ENCODE measurements at places on chromosomes 16 and 17.

- DNase-seq = no peak
Observed at GRCh38 chr17:56661906-56662305, 68.4 kb downstream of the NOG start.

- no peak for DNase-seq
Observed at GRCh38 chr16:88956546-88957432, 20.2 kb downstream of the CBFA2T3 start.

DNA sequence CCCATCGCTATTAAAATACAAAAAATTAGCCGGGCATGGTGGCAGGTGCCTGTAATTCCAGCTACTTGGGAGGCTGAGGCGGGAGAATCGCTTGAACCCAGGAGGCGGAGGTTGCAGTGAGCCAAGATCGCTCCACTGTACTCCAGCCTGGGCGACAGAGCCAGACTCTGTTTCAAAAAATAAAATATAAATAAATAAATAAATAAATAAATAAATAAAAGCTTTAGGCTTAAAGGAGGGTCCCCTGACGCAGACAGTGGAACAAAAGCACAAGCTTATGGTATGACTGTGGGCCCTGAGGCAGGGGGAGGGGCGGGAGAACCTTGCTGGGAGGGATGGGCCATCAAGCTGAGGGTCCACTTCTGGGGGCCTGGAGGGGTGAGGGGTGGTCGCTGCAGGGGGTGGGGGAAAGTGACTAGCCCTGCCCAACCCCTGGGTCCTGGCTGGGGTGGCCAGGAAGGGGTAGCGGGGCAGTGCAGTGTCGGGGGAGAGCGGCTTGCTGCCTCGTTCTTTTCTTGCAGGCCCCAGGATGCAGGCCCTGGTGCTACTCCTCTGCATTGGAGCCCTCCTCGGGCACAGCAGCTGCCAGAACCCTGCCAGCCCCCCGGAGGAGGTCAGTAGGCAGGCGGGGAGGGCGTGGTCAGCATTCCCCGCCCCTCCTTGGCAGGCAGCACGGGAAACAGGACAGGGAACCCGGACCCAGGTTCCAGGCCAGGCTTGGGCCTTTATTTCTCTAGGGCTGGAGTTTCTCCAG is 4.7 kb downstream of the SERPINF1 start:
- DNase-seq = peak; percentile 83

- DNase-seq = no peak
Observed at GRCh38 chr16:83110269-83110668, 483.5 kb downstream of the CDH13 start.

DNA sequence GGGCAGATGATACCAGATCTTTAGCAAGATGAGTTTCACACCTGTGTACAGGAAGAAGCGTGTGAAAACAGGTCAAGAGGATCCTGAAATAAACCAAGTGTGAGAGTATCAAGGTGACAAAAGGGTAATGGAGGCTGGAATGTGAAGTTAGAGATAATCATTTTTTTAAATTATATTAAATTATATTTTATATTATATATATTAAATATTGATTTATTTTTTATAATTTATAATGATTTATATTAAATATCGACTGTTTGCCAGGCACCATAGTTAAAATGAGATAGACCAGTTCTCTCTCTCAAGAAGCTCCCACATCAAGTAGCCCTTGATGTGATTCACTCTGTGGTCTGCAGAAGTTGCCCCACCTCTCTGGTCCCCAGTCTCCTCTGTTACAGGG is 360.2 kb upstream of the HSBP1 start:
- no peak for DNase-seq

DNA sequence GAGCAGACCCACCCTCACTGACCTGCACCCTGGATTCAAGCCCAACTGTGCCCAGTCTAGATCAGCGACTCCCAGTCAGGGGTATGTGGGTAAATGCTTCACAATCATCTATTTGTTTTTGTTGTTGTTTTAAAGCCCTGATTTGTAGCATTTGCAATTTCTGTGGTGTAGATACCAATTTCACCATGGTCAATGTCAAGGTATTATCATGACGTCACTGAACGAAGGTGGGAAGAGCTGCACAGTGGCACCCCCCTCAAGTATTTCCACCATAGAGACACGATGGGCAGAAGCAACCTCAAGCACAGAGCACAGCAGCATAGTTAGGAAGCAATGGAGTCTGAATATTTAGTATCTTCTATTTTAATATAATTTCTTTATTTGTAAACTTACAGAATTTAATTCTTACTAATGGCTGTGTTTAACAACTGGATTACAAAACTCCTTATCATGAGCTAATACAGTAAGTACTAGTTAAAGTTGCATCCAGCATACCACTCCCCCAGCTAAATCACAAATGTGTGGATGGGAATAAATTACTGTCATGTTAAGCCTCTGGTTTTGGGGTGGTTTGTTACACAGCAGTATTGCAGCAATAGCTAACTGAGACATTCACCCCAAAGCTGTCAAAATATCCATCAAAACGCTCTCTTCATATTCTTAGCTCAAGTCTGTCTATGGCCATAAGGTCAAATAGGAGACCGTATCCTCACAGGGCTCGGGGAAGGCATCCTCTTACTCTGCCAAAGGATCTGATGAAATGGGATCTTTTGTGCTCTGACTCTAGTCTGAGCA is 25.5 kb downstream of the ORC6 start:
- DNase-seq = no peak

- no peak for DNase-seq
Observed at GRCh38 chr17:69466905-69467667, 52.6 kb downstream of the MAP2K6 start.

DNA sequence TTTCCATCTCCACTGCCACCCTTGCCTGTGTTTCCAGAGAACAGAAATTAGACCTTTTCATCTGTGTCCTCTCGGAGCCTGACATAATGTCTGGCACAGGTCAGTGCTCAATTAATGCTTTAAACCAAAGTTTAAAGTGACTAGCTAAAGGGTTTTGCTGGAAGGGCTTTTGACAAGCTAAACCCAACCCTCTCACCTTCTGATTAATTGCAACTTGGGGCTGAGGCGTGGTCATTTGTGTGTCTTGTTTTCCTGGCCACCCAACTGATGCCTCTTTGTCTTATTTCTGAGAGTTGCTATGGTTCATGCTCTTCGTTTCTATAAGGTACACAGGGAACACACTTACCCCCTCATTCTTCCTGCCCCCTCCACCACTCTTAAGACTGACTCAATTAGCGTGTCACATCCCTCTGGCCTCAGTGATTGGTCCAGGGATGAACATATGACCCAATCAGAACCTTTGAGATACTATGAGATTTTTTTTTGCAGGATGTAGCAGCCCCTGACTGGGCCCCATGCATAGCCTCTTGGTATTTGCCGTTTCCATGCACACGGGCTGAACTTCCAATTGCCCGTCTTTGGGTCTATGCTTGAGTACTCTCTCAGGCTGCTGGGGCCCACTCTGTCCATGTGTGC is 15.8 kb upstream of the BRD7 start:
- no peak for DNase-seq

DNA sequence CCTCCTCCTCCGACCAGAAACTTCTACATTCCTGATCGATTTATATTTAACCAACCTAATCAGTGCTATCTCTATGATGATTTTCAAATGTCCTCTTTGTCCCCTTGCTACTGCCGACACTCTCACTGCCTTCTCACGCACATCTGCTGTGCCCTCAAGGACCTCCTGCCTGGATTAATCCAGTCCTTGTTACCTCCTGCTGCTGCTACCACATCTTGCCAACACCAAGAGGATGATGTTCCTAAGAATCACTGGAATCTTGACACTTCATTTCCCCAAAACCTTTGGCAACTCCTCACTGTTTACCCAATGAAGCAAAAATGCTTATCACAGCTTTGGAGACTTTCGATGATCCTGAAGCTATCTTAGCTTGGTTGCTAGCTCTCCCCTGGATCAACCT is 287.3 kb upstream of the AXIN2 start:
- no peak for DNase-seq

DNA sequence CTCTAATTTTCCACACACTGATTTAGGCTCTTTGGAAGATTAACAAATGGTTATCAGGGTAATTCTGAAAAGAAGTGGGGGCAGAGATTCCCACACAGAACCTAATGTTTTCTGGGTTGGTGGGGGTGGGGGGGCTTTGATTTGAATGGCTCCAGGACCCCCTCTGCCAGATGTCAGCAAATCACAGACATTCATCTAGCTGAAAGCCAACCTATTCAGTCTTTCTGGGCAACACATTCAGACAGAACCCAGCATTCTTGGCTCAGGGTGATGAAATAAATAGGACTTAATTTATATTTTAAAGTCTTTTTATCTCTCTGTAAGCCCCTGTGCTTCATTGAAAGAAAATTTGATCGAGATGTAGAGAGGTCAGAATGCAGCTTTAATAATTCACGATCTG is 533.2 kb downstream of the XYLT1 start:
- no peak for DNase-seq

- DNase-seq = no peak
Observed at GRCh38 chr17:32631341-32632096, 144.7 kb downstream of the CDK5R1 start.

DNA sequence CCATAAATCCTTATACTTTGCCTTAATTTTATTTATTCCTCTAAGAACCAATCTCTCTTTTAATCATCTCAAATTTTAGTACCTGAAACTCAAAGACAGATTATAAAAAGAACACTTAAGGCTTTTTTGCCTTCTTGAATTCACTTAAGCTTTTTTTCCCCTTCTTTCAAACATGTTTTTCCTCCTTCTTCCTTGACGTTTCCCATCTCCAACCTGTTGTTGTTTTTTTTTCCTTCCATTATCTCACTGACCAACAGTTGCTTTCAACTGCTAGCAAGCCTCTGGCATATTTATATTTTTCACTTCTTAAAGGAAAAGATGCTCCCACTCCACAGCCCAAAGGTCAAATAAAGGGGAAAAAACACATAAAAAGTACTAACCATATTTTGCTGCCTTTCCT is 32.2 kb downstream of the SPOP start:
- DNase-seq = no peak

DNA sequence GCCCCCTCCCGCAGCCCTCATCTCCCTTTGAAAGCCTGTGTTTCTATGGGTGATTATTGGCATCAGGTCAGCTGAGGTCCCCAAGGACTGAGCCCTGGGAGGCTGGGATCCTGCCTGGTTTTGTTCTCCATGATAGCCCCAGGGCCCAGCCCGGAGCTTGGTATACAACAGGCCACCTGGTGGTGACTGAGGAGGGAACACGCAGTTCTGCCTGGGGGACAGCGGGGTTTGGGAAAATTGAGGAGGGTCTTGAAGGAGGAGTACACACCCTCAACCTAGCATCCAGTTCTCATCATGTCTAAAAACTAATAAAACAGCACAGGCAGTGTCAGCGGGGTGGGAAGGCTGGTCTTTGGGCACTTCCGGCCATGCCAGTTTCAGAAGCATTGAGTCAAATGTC is 335.1 kb downstream of the CPPED1 start:
- no peak for DNase-seq

GRCh38 chr17:58985971-58986370 is 120.7 kb downstream of the TRIM37 start:
- no peak for DNase-seq

- DNase-seq = no peak
Observed at GRCh38 chr16:73101568-73101967, 53.6 kb upstream of the ZFHX3 start.

GRCh38 chr17:36602030-36602748 is 806 bp downstream of the MRM1 start:
- DNase-seq = no peak

GRCh38 chr17:56478836-56479447 is 114.6 kb upstream of the NOG start:
- DNase-seq = no peak

DNA sequence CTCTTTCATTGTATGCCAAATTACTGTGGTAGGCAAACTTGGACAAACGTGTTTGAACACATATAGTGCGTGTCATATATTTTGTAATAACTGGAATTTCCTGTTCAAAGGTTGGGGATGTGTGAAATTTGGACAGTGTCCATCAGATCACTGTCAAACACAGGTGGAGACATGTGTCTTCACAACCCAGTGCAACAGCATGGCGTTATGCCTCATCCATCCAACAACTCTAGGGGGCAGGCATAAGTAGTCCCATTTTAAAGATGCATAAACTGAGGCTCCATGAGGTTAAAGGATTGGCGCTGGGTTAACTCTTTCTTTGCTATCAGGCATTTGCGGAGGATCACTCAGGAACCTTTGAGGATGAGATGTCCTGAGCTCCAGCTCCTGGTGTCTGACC is 103.7 kb downstream of the RBFOX1 start:
- no peak for DNase-seq

DNA sequence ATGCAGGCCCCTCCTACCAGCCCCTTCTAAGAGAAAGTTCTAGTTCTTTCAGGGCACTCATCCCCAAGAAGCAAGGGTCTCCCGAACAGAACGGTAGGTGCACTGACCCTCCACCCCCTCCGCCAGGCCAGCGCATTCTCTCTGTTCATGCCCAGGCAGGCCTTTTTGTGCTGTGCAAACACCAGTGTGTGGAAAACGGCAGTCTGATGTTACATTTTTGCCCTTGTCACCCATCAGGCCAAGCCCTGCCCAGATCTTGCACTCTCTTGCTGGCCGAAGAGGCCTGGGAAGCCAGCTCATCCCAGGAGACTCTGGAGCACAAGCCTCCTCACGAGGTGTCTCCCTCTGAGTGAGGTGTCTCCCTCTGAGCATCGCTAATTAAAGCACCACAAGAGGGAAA is 16.1 kb upstream of the MTSS2 start:
- no peak for DNase-seq

DNA sequence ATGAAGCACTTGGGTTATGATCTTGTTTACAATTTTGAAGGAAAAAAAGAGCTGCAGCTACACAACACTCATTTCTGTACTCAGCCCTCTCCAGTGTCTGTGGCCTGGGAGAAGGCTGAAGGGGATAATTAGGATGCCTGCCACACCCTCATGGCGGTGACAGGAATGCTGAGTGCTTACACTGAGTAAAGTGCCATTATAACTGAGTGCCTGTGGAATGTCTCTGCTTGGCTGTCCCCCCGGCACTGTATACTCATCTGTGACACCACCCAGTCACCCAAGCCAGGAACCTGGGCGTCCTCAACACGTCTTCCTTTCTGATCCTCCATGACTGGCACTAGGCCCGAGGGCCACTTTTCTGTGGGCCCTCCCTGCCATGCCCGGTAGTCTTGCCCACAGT is 3.5 kb upstream of the MRPL38 start:
- DNase-seq = no peak

DNA sequence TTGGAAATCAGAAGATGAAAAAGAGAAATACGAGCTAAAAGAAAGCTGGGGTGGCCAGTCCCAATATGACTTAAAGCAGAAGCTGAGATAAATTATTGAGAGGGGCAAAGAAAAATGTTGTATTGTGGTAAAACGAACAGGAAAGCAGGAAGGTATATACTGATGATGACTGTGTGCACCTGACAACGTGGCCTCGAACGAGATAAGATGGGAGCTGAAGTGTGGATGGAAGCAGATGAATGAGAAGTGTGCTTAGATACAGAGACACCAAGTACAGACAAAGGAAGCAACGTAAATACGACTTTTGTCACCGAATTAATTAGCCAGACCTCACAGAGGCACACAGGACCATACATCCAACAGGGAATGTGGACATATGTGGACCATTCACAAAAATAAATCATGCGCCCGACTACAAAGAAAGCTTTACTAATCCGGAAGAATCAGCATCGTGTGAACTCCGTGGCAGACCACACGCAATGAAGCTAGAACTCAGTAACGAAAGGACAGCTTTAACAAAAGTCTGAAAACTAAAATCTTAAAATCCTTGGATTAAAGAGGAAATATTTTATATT is 218.7 kb downstream of the RPTOR start:
- no peak for DNase-seq
